Stimulated activated CD8-positive, alpha-beta memory T cell treated with anti-CD3 and anti-CD28 coated beads, Interleukin-4, amount 100 ng/mL, for 4 hours (primary cell): ENCODE measurements at places on chromosomes 5 and 9.

DNA sequence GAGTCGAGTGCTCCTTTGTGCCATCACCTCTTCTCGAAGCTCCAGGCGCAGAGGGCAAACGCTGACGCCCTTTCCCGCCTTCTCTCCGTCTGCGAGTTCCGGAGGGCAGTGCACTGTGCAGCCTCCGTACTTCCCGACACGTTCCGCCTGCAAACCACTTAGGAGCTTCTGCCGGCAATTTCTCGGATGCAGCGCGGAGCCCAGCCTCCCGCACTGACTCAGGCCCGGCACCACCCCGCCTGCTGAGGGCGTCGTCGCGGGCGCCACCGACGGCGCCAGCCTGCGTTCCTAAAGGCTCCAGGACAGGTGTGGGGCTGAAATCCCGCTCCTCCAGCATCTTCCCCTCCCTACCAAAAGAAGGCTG is 9.3 kb upstream of the TRIM36 start:
- no peak for DNase-seq

DNA sequence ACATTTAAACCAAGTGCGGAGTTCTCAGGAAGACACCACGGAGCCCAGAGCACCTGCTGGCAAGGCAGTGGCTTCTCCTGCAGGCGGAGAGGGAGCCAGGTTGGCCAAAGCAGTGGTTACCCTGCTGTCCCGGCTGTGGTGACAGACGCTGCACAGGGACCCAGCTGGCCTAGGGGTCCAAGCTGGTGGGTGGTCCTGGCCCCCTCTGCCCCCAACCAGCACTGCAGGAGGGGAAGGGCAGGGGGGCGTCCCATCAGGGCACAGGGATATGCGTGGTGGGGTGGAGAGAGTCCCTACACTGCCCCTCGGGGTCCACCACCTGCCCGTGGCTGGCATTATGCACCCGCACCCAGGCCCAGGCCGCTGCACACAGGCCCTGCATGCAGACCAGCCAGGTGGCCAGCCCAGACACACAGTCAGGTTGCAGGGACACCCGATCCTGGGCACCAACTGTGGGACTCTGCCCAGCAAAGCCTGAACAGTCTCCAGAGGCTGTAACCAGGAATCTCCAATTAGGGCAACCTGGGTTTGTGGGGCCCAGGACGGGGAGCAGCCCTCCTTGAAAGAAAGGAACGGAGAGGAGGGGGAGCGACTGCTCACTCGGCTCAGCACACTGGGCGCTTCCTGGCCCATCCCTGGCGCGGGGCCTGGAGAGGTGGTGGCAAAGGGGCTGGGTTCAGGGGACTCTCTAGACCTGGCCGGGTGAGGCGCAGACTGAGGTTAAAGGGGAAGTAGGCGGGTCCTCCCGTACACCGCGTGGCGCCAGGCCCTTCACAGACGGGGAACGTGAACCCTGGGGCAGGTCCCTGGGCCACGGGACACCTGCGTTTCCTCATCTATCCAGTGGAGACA is 46.3 kb downstream of the NACC2 start:
- no peak for DNase-seq

DNA sequence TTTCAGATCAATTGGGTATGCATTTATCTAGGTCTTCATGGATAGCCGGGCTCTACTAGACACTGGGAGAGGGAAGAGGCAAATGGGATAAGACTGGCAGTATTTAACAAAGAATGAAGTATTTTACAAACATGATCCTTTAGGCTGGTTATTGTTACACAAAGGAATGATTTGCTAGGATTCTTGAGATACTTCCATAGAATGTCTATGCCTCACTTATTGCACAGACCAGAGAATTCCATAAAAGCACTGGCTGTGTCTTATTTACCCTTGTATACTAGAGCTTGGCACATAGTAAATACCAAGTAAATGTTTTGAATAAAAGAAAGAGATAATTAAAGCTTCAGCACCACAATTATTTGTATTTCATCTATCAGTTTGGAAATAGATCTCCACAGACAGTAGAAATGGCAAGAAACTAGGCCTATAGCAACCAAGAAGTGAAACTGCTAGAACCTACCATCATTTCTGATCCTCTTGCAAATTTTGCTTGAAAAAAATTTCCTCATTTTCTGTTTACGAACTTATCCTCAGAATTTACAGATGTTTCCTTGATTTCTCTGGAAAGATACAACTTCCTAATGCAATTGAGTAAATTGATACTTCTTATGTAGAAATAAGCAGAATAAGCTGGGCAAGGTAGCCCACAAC is 3.8 kb downstream of the PDCD1LG2 start:
- DNase-seq = no peak

- no peak for DNase-seq
Observed at GRCh38 chr9:136050701-136051452, 44.2 kb downstream of the NACC2 start.

GRCh38 chr9:91758491-91758981 is 191.5 kb downstream of the ROR2 start:
- DNase-seq = no peak

DNA sequence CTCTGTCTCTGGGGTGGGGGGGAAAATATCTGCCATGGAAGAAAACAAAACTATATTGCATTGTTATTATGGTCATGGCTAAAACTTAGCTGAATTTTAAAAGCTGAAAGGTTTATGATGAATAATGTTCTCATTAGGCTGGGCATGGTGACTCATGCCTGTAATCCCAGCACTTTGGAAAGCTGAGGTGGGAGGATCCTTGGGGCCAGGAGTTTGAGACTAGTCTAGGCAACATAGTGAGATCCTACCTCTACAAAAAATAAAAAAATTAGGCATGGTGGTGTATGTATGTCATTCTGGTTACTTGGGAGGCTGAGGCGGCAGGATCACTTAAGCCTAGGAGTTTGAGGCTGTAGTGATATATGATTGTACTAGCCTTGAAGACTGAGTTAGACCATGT is 44.5 kb downstream of the IPO11 start:
- DNase-seq = no peak

GRCh38 chr5:169260896-169261569 is 39.9 kb downstream of the SLIT3 start:
- DNase-seq = no peak

GRCh38 chr5:142235870-142236672 is 88.8 kb downstream of the SPRY4 start:
- no peak for DNase-seq

DNA sequence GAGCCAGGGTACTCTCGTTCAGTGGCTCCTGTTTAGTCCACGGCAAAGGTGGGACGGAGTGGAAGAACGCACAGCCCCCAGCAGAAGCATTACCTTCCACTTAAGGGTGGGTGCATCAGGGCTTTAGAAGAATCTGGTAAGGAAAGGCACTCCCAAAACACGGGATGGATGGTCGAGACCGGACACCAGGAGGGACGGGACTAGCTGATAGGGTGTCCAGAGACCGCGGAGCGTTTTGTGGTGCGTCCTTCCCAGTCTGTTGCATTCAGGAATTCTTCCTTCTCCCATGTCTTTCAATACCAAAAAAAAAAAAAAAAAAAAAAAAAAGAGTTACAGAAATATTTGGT is 545 bp upstream of the CTSV start:
- no peak for DNase-seq

- DNase-seq = no peak
Observed at GRCh38 chr5:76535577-76535976, 87.6 kb downstream of the F2RL2 start.

DNA sequence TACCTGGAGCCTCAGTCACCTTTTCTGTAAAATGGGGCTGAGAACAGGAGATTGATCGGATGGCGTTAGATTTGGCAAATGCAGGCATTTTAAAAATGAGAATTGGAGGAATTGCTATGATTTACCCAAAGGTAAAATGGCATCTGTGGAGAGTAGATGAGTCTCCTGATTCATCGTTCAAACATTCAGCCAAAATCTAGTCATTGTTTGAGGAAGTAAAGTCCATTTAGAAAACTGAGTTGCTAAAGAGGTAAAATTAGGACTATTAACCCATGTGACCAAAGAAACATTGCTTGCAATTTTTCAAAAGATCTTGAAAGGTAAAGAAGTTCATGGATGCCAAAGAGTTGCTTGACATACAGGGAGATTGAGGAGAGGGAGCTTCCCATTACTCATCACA is 69.7 kb downstream of the ZNF462 start:
- DNase-seq = no peak

DNA sequence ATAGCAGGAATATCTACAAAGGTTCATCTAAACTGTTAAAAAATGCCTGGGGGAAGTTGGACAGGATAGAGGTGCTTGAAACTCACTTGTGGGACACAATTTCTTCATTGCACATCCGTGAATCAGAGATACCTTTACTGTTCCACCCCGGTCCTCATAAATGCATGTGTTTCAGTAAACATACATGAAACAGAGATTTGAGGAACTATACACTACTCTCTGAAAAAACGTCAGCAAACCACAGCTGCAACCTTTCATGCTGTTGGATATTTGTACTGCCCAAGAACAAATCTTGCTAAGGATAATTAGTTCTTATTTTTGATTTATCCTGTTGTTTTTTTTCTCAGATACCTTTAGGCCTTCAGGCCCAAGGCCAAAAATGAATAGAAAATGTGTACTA is 337.3 kb downstream of the KDM4C start:
- no peak for DNase-seq

GRCh38 chr5:95715799-95716461 is 15.2 kb upstream of the RHOBTB3 start:
- no peak for DNase-seq

DNA sequence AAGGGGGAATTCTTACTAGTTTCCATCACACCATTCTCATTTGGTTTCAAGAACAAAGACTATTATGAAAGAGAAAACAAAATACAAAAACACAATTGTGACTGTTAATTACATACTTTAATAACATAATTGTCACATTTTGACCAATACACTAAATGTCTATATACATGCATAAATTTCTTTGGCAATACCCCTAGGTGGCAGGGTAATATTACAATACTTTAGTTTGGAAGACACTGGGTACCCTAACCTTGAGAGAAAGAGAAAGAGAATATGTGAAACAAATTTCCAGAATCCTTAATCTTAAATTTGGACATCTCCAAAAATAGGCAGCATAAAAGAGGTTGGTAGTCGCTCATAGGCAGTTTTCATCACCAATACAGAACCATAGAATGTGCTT is 619.6 kb upstream of the ADAMTS16 start:
- no peak for DNase-seq

DNA sequence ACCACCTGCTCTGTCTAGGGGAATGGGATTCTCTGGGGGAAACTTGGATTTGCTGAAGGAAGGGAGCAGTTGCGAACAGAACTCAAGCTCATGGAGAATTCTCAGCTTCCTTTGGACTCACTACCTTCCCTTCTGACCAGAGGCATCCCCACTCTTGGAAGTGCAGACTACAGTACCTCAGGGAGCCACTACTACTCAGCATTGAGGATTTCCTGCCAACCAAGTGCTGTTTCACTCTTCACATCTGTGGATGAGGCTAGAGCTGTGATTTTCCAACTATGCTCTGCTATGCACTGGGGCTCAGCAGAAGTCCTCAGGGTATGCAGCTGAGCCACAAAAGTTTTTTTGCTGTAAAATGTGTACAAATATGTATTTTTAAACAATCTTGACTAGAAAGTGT is 43.9 kb downstream of the MACROH2A1 start:
- no peak for DNase-seq

DNA sequence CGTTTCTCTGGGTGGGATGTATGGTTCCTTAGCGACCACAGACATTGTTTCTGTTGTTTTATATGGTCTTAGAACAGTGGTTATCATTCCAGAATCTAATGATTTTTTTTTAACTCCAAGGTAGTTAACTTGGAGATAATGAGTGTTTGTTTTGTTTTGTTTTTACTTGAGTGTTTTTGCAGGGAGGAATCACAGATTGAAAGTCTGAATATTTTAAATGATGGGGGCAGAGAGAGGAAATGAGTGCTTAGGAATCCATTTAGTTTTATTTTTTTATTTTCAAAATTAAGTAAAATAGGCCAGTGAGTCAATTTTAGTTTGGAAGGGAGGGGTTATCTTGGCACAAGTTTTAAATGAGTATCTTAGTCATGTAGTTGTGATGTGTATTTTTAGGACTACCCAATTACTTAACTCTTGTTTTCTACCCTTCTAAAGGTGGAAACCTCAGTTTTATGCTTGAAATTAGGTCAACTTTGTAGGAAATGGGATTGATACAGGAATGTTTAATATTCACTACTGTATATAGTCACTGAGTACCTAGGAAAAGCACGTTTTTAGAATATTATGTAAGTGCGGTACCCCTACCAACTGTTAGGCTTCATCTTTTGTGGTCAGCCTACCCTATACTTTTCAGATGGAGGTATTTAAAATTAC is 2.0 kb downstream of the UBE2R2 start:
- DNase-seq = no peak

- DNase-seq = no peak
Observed at GRCh38 chr5:118126159-118126558, 862.2 kb downstream of the DTWD2 start.

- DNase-seq = no peak
Observed at GRCh38 chr5:24073107-24073506, 565.7 kb downstream of the PRDM9 start.

- DNase-seq = no peak
Observed at GRCh38 chr5:58677650-58678049, 94.8 kb downstream of the RAB3C start.

DNA sequence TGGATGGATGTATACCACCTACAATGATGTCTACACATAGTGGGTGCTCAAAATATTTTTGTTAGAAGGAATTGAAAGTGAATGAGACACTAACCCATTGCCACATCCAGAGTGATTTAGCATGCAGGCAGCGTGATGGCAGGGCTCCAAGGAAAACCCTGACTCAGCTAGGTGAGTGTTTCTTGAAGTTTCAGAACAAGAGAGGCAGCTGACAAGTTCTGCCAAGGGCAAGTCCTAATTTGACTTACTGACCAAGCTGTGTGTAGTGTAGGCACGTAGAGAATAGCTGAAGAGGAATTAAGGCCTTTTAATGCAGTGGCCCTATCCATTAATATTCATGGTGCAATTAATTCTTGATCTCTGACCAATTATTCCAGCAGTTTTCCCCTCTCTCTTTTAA is 107.8 kb upstream of the ATP10B start:
- no peak for DNase-seq
